ENCODE measurements at places on chromosomes 2 and 18.

DNA sequence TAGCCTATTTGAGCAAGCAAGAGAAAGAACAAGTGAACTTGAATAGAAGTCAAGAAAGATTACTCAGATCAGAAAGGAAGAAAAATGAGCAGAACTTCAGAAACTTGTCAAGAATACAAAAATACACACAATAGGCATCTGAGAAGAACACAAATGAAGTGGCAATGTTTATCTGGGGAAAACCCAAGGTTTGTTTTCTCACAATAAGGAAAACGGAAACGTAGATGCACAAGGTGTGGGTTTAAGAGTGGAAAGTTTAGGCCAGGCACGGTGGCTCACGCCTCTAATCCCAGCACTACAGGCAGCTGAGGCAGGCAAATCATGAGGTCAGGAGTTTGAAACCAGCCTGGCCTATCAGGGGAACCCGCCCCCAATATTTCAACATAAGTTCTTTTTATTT lies 159.5 kb upstream of the GYPC start:
- no peak for DNase-seq

DNA sequence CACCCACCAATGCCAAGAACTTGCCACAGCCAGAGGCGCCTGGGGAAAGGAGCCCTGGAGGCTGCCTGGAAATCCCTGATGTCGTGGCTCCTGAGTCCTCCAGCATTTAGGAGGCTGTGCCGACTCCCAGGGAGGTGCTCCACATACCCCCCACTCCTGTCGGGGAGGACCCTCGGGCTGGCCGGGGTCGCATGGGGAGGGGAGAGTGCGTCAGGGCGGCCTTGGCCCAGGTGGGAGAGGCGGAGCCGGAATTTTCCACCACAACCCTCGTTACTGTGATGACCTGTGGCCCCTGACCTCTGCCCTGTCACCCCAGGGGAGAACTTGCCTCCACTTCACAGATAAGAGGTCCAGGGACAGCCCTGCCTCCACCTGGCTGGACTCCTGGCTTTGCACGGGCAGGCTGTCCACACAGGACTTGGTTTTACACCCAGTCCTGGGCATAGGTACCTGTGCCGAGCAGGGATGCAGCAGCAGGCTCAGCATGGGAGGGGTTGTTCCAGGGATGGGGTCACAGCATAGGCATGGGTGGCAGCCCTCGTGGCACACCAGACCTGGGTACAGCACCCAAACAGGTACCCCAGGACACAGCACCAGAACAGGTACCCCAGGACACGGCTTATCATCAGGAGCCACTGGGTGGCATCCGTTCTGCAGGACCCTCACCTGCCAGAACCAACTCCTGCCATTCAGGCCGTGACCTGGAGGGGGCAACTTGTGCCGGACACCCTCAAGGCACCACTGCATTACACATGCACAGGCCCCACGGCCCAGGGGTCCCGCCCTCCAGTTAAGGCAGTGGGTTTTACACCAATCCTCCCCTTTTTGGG lies 12.3 kb upstream of the AGXT start:
- no peak for DNase-seq

GRCh38 chr2:173652311-173652710 lies 297.6 kb downstream of the CDCA7 start:
- DNase-seq = no peak

GRCh38 chr2:239299218-239299939 lies 101.4 kb downstream of the HDAC4 start:
- peak; percentile 59 for DNase-seq

DNA sequence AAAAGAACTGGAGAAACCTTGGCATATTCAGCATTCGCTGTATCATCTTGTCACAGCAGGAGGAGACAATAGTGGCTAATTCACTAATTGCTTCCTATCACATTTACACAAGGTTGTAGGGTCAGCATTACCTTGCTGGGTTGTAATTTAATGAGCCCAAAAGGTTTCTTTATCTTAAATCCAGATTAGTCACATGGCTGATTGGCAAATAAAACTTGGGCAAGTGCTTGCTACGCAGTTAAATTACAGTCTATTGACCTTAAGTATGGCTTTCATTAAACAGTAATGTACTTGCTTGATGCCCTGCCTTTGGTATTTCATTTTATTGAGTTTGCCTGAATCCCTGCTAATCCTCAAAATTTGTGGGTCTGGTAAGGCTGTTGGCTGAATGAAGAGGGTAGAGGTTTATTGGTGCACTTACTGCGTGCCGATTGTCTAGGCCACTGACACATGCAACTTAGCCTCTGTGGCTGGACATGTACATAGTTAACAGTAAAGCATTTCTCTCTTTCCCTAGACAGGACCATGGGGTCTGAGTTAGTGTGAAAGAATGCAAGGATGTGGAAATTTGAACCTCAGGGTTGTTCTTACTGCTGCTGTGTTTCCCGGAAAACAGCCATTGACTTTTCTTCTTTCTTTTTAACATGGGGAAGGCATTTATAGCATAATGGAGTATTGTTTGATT lies 34.3 kb downstream of the FMNL2 start:
- no peak for DNase-seq

DNA sequence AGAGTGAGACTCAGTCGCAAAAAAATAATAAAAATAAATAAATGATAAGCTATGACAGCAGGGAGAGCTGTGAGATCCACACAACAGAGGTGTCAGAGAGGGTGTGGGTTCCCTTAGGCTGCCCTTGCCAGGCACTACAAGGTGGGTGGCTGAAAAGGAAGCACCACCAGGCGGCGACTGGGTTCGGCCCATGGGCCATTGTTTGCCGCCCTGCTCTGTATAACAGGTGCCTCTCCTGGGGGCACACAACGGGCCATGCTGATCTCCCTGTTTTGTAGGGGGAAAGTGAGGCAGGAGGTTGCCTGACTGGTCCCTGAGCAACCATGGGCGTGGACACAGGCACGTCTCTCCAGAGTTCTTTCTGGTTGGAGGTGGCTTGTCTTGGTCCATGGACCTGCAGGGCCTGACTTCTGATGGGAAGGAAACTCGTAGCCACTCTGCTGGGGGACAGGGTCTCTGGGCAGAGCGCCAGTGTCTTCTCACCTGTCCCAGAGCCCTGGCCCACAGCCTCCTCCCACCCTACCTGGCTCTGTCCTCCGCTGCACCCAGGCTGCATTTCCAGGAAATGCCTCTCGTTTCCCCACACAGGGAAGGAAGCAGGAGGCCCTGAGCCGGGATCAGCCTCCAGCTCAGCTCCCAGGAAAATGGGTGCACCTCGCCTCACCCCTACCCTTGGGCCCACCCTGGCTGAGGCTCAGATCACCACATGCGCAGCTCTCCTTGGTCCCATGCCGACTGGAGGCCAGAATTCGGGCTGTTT lies 109.6 kb upstream of the ODC1 start:
- DNase-seq = no peak

DNA sequence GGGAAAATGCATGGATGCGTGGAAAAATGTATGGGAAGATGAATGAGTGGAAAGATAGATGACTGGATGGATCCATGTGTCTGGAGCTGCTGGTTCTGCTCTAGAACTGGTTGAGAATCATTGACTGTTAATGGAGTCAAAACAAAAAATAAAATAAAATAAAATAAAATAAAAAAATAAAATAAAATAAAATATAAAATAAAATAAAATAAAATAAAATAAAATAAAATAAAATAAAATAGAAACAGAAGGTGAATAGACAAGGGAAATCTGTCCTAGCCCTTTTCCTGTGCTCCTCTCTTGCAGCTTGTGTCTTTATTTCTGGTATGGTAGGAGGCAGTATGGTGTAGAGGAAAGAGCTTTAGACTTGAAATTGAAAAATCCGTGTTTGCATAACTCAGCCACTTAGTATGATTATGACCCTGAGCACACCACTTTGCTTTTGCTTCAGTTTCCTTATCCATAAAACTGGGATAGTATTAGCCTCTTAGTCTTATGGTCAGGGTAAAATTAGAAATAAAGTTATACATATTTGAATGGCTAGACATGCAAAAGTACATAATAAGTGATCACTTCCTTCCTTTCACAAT lies 51.0 kb downstream of the PSD4 start:
- no peak for DNase-seq

DNA sequence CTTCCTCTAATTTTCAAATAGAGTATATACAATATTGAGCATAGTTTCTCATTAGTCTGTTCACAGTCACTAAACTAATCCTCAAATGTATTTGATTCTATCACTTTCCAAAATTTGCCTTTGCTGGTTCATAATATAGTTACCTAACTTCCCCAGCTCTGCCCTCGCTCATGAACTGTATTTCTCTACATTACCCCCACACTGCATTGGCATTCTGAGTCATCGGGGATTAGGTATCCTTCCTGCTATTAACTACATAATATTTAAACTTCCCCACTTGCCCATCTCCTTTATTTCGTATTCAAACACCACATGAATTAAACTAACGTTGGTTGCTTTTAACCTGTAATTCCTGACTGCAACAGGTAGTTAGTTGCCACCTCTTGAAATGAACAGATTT lies 14.8 kb upstream of the CLASP1 start:
- no peak for DNase-seq

DNA sequence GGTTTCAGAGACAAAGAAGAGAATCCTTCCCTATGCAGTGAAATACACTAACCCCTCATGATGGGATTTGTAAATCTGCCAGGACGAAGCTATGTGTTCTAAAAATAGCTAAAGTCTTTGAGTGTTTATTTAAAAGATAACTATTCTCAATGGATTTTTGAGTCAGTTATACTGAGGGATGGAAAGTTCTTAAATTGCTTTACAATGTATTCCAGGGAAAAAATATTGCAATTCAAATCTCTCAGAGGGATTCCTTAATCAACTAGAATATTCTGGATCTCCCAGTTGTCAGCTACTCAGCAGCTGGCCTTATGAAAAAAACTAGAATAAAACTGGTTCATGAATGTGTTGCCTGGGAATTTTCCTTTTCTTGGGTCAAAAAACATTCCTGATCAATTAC lies 312.4 kb downstream of the PLCL1 start:
- DNase-seq = no peak
